Kidney epithelial cell (primary cell): ENCODE measurements at places on chromosomes 16 and 17. TPM values are rescaled to one million over a fixed set of nuclear protein-coding genes. Genes with fewer than 3 reads are reported as not detected.

DNA sequence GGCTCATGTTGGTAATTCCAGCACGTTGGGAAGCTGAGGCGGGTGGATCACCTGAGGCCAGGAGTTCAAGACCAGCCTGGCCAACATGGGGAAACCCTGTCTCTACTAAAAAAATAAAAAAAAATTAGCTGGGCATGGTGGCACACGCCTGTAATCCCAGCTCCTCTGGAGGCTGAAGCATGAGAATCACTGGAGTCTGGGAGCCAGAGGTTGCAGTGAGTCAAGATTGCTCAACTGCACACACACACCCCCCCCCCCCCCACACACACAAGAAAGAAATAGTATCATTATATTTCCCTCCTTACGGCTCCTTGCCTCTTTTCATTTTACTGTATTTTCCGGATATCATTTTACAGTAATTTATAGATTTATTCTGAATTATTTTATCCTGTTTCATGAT is 963.1 kb upstream of the GOT2 start:
- DNase-seq, result no peak

DNA sequence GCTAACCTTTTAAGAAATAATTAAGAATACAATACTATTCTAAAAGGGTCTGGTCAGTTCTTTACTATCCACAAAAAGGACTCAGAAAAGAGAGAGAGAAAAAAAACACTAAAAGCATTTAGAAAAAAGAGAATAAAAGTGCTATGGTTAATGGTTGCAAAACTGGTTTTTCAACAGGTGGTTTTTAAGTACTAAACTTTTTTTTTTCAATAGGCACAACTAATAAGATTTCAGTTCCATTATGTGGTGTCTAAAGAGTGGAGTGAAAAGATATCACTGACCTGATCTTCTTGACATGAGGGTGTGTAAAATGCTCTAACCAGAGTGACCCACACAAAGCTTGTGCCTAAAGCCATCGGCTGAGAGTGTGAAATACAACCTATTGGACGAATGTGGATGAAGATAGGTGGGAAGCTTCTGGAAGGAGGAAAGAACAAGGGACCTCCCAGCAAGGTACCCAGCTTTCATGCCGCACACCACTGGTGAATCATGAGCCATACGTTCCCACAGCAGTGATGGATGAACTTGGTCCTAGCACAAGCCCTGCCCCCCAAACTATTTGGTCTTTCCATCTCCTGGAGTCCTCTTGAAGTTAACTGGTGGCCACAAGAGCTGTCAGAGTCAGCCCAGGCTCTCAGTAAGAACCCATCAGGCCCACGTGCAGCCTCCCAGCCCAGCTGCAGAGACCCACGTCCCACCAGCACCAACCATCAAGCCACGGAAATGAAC is 103.0 kb downstream of the ZFHX3 start:
- no peak for DNase-seq

TBC1D3H gene
- not detected in 2 replicates for total RNA-seq

DNA sequence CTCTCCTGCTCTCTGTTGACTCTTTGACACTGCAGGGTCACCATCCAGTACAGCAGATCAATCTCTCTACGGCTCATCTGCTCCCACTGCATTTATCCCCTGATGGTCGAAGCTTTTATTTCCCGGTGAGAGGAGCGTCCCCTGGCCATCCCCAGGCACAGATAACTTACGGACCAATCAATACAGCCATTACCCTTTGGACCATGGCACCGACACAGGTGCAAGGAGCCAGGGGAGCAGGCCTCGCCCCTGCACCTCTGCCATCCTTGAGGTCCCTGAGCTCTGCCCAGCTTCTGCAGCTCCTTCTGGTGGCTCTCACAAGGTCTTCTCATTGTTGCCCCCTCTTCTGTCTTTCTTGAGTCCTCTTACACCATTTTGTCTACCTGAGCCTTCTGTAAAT is 115.6 kb downstream of the SDK2 start:
- no peak for DNase-seq
